CD4-positive, alpha-beta T cell treated with Interferon alpha-2 for 1 hour (primary cell): ENCODE measurements at places on chromosomes 11 and 22.

DNA sequence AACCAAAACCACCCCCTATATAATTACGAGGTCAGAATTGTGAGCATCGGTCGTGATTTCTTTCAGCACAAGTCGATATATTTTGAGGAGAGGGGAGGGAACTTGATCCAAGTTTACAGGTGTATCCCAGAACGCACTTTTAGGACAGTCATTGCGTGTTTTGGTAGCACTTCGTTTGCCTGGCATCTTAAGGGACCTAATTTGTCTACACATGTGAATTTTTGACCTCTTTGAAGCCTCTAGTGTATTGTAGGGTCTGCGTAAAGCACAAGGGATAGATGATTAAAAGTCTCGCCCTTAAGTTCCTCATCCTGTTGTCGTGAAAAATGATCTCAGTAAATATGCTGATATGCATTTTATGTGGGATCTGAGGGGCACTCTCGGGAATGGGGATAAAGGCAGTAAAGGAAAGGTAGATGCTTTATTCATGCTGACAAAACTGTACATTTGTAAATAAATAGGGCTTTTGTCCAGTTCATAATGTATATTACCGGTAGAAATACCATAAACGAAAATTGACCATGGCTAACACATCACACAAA lies 632 bp upstream of the CCDC34 start:
- DNase-seq = no peak

DNA sequence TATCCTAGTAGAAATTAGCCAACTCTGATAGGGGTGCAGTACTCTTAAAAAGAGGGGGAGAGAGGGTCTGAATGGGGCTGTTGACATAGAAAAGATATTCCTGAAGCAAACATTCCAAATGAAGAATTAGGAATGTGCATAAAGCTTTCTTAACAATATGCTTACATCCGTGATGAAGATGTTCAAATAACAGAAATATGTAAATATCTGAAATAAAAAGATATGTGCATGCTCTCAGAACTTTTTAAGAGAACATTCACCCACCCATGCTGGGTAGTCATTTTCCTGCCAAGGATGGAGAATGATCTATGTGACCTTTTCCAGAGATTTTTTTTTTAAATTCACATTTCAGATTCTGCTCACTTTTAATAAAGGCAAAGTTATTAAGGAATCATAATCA lies 80.6 kb downstream of the GRIA4 start:
- DNase-seq = no peak

- no peak for DNase-seq
Observed at GRCh38 chr11:2414616-2415015, 14.1 kb downstream of the TSSC4 start.

DNA sequence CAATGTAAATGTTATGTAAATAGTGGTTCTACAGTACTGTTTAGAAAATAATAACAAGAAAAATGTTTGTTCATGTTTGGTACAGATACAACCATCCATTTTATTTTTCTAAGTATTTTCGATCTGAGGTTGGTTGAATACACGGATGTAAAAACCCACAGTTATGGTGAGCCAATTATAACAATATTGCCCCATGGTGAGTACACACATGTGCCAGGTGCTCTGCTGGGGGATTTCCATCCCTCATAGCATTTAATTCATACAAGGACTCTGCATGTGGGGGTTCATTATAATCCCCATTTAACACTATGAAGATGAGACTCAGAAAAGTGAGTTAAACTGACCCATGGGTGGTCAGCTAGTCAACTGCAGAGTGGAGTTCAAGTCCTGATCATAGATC lies 23.3 kb upstream of the TTC28 start:
- DNase-seq = no peak

GRCh38 chr11:61538636-61538961 lies 30.1 kb downstream of the LRRC10B start:
- DNase-seq = no peak

- no peak for DNase-seq
Observed at GRCh38 chr11:128477278-128477677, 110.1 kb downstream of the ETS1 start.

- DNase-seq = no peak
Observed at GRCh38 chr11:2210366-2211112, 38.9 kb upstream of the TH start.

- DNase-seq = no peak
Observed at GRCh38 chr22:37175414-37176281, 12.4 kb downstream of the C1QTNF6 start.

DNA sequence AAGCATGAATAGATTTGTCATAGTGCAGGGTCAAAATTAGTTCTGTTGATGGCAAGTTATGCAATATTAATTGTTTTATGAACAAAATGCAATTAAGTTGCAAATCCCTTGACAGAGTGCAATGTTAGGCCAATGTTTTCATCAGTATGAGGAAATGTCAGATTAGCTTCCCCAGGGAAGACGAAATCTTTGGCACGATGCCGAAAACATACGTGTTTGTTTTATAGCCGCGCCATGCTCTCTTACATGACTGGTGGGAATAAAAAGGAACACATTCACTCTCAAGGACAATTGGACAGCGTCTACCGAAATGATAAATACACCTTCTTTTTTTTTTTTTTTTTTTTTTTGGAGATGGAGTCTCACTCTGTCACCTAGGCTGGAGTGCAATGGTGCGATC lies 27.0 kb downstream of the MFNG start:
- DNase-seq = no peak

DNA sequence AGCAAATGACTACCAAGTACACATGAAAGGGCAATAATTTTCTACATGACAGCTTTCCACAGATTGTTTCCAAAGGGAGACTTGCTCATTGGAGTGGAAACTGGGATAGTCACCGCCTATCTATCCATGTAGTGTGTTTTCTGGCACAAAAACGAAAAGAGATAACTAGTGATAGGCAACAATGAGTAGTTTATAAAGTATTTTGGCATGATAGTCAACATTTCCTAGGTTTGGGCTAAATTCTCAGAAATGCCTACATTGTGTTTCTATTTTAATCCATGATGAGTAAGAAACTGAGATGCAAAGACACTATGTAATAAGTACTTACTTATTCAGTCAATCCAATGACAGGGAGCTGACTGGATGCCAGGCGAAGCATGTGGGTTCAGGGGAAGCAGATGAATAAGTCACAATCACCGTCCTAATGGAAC lies 1129.1 kb downstream of the DLG2 start:
- DNase-seq = no peak

GRCh38 chr11:15055620-15056356 lies 17.6 kb upstream of the CALCB start:
- DNase-seq = no peak

GRCh38 chr22:44051358-44051757 lies 27.3 kb downstream of the PARVB start:
- DNase-seq = no peak

DNA sequence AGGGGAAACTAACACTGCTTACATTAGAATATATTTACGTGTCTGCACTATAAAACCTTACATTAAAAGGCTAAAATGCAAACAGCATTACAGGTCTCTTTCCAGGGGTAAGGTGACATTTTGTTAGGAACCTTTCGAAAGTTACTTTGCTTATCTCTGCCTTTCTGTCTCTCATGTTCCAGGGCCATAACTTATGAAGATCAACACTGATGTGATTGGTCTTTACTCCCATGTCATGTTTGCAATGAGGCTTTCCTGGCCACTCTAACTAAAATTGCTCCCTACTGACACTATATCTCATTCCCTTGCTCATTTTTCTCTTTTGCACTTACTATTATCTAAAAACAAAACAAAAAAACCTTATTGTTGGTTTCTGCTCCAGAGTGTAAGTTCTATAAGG lies 119.0 kb downstream of the JRKL start:
- no peak for DNase-seq

- DNase-seq = no peak
Observed at GRCh38 chr11:11579012-11579988, 42.5 kb downstream of the GALNT18 start.

- no peak for DNase-seq
Observed at GRCh38 chr11:92744929-92745585, 224.4 kb upstream of the MTNR1B start.

GRCh38 chr22:39419096-39419495 lies 19.5 kb downstream of the TAB1 start:
- DNase-seq = no peak
